ENCODE measurements at places on chromosomes 12 and 14.

DNA sequence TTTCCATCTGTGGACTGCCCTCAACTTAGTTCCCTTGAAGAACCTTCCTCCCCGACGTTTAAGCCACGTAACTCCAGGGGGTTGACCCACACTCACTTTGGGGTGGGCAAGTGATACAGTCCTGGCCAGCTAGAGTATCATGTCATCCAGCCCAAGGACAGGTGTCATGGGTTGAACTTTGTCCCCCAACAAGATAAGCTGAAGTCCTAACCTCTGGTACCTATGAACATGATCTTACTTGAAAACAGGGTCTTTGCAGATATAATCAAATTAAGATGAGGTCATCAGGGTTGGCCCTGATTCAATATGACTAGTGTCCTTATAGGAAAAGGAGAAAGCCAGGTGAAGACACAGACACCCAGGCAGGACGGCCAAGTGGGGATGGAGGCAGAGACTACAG is 68.6 kb downstream of the ITPK1 start:
- no peak for DNase-seq

DNA sequence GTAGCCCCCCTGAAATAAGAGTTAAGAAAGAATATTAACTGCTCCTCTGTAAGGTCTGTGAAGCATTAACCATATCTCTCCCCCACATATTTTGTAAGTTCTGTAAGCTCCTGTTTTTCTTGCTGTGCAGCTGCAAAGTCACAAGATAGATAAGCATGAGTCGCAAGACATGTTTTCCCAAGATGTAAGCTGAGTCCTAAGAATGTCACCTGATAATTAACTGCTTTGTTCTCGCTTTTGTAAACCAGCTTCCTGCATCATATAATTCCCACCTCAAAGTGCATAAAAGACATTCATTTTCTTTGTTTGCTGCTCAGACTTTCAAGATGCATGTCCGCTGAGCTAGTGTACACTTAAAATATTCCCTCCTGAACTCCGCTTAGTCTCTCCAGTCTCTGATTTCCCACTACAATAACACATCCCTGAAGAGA is 27.0 kb upstream of the PHC1 start:
- no peak for DNase-seq

- no peak for DNase-seq
Measured at GRCh38 chr12:89325495-89325894, 26.8 kb downstream of the DUSP6 start.

GRCh38 chr12:132921685-132922084 is 34.3 kb upstream of the CHFR start:
- no peak for DNase-seq

DNA sequence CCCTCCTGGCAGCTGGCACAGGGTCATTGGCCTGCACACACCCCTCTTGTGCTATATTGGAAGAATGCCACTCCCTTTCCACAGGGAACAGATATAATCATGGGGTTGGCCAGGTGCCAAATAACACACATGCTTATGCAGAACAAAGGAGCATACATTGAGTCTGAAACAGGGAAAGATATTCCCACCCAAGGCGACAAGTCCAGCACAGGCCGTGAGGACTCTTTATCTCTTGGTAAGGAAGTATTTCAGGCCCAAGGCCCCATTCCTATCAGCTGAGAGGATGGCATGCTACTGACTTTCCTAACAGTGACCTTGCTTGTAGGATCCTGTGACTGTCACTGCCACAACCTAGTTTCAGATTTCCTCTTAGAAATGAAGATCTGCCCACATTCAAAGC is 59.0 kb upstream of the STXBP6 start:
- no peak for DNase-seq

DNA sequence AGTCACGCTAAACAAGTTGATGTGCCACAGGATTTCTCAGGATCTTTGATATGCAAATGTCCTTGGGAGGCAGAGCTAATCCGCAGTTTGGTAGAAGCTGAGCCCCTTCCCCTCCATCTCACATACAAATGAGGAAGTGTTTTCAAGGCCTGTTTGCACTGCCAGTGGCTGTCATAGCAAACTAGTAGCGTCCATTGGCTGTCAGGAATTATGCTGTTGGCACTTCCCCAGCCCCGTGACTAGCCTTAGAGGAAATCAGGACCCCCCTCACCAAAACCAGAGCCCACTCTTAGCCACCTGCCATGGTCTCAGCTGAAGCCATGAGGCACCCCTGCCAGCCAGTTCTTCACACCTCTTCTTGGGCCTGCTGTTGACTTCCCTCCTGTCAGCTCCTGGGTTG is 253.9 kb downstream of the CACNA1C start:
- no peak for DNase-seq

GRCh38 chr12:49564686-49565405 is 3.1 kb downstream of the MCRS1 start:
- DNase-seq = peak; percentile 24

GRCh38 chr12:53292426-53292825 is 2.9 kb upstream of the PFDN5 start:
- DNase-seq = no peak

DNA sequence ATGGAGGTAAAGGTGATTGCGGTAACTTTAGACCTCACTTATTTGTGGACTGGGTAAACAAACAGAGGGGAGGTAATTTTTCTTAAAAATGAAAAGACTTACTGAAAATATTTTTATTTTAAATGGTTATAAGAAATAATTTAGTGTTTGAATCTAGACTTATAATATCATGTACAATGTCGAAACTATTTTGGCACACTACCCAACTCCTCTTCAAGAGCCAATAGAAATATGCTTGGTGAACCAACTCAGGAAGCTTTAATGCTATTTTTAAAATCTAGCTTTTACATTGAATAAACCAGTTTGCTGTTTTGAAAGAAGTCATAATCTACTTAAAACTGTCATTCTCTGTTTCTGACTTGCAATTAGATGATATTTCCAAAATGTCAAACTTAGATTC is 175.8 kb upstream of the NPAS3 start:
- DNase-seq = no peak

DNA sequence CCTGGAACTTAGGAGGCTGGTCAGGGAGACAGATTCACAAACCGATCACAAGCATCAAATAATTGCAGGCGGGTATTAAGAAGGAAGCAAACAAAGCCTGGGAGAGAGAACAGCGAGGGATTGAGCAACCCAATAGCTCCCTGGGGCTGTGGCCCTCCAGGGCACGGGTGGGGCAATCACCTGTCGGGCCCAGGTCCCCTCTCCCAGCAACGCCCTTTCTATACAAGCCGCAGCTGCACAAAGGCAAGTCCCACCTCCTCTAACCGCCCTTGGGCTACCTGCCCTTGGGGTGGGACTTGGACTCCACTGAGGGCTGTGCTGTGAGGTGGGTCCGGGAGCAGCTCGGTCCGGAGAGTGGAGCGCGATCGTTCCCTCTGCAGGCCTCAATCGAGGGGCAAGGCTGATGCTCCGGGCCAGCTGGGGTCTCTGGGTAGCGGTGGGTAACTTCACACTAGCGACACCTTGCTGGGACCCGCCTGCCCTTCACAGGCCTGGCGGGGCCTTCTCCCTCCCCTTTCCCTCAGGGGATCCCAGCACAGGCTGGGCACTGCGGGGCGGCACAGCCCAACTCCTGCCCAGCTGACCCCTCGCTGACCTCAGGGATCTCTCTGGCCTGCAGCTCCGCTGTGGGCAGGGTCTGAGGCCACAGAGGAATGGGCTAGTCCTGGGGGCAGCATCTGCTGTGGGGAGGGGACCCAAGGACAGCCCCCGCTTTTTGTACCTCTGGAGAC is 8.0 kb downstream of the PHB2 start:
- no peak for DNase-seq

GRCh38 chr12:96623656-96624217 is 134.4 kb downstream of the CFAP54 start:
- no peak for DNase-seq

DNA sequence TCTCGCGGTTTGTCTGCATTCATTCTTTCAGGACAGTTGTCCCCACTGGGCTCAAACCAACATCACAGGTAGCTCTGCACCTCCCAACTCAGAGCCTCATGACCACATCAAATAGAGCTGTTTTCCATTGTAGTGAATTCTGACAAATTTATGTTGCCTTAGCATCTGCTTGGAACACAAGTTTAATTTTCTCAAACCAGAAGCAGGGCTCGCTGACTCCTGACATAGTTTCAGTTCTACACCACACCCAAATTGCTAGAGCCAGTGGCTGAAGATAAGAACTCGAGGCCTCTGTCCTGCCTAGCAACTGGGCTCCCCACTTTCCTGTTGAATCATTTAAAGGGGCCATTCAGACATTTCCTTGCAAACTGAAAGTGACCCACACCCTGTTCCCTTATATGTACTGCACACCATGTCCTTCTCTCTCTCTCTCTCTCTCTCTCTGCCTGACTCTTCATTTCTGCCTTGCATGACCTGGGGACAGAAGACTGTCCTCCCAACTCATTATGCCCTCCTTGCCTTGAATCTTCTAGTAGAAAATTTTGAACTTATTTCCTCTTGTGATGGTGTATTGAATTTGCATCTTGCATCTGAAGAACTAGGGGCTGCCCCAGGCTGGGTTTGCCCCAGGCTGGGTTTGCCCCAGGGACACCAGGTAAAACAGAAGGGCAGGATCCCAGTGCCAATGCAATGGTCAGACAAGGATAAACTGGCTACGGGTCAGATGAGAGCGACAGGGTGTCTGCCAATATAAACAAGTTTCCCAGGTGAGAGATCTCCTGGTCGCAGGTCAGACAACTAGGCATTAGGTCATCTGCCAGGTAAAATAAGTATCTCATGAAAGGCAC is 9.7 kb upstream of the WSCD2 start:
- no peak for DNase-seq

GRCh38 chr14:99462210-99462609 is 18.4 kb downstream of the SETD3 start:
- no peak for DNase-seq

GRCh38 chr12:116050275-116050674 is 227.2 kb downstream of the MED13L start:
- no peak for DNase-seq

DNA sequence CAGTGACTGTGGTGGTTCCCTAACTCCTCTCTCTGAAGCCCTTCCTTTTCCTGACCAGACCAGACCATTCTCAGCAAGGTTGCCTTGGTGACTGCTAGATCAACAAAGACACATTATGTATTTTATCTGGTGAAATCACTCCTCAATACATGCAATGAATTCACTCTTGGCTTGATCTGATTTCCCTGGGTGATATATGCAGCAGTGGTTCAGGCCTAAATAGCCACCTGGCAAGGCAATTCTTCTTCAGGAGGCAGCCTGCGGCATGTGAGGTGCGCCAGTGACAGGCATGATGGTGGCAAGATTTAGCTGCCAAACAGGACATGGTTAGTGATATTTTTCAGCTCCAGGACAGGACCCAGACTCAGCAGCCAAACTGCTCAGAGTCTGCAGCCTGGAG is 350.3 kb upstream of the CCDC196 start:
- no peak for DNase-seq

DNA sequence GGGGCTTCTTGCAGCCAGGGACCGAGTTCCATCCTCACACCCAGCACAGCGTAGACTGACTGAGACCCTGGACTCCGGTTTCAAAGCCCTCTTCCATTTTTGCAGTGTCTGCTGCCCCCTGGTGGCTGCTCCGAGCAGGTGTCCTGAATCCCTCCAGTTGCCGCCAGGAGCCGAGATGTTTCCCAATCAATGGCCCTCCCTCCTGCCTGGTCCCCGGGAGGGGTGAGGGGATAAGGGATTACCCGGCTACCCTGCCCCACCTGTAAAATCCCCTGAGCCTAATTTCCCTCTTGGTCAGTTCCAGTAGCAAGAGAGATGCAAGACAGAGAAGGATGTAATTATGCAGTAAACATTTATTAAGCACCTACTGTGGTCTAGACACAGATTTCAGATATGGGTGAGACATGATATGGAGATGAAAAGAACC is 55.0 kb downstream of the PHETA1 start:
- DNase-seq = peak; percentile 77

- no peak for DNase-seq
Measured at GRCh38 chr12:3885277-3886094, 12.3 kb upstream of the PARP11 start.

- no peak for DNase-seq
Measured at GRCh38 chr12:88242571-88242925, 100.4 kb downstream of the TMTC3 start.

DNA sequence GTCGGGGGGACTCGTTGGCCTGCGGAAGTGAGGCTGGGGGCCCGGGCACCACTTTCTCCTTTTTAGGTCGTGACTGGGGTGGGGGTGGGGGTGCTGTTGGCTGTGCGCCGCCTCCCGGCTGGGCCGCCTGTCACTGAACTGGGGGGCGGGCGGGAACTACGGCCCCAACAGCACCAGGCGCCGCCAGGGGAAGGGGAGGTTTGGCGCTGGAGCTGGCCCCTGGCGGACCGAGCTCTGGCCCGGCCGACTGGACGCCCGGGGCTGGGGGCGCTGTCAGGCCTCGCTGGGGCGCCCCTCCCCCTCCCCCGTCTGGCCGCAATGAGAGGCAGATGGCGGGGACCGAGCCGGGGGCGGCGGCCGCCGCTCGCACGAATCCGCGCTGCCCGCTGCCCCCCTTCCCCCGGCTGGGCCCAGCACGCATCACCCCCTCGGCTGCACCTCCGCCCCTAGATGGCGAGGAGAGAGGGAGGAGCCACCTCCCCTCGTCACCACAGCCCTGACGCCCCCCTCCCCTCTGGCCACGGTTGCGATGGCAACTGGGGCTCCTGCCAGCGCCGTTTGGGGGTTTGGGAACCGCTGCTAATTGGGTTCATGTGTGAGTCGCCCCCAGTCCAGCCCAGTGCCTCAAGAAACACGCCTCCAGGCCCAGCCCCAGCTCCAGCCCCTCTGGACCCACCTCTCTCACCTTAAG is 723 bp downstream of the NFATC4 start:
- DNase-seq = peak; percentile 80

GRCh38 chr12:123468786-123469185 is 10.8 kb downstream of the SNRNP35 start:
- DNase-seq = no peak

GRCh38 chr12:47734725-47735480 is 9.6 kb upstream of the ENDOU start:
- DNase-seq = peak; percentile 73

- no peak for DNase-seq
Measured at GRCh38 chr14:23864259-23864658, 89.3 kb upstream of the DHRS4 start.

GRCh38 chr14:65333943-65334687 is 78.4 kb upstream of the FUT8 start:
- no peak for DNase-seq

- DNase-seq = no peak
Measured at GRCh38 chr12:74129702-74130101, 407.9 kb upstream of the ATXN7L3B start.

DNA sequence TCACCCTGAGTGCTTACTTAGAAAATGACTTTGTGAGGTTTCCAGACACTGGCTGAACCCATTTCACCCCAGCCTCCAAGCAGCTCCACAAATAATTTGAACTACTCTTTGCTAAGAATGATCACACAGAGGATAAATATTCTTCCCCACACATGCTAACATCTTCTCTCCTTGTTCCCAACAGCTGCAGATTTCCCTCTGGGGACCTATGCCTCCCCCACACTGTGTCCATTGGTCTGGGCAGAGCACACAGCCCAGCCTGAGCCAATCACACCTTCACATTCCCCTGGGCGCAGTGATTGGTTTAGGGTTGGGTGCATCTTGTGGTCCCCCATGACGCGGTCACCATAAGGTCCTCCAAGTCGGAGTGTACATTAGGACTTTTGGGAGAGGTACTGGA is 6.9 kb downstream of the SDR9C7 start:
- no peak for DNase-seq

GRCh38 chr14:54867011-54867410 is 35.6 kb downstream of the GCH1 start:
- no peak for DNase-seq
